Posterior vena cava (tissue), 2 donors: ENCODE measurements at places on chromosomes 7 and 10.

GRCh38 chr7:135731-136645, 56.4 kb upstream of the FAM20C start:
- DNase-seq, result no peak

DNA sequence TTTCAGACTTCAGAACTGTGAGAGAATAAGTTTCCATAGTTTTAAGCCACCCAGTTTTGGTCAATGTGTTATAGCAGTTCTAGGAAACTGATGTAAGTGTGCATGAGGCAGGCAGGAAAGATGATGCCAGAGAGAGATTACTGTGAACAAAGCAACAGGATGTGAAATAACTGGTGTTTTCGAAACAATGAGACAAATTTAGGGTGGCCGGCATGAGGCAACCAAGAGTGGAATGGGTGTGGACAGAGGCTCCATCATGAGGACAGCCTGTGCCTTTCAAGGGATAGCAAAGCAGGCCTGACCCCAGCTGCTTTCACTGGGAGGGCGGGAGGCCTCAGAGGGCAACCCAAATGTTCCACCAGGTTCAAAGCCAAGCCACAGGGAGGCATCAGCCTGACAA, 67.3 kb upstream of the UCN3 start:
- DNase-seq, result peak; percentile 81

DNA sequence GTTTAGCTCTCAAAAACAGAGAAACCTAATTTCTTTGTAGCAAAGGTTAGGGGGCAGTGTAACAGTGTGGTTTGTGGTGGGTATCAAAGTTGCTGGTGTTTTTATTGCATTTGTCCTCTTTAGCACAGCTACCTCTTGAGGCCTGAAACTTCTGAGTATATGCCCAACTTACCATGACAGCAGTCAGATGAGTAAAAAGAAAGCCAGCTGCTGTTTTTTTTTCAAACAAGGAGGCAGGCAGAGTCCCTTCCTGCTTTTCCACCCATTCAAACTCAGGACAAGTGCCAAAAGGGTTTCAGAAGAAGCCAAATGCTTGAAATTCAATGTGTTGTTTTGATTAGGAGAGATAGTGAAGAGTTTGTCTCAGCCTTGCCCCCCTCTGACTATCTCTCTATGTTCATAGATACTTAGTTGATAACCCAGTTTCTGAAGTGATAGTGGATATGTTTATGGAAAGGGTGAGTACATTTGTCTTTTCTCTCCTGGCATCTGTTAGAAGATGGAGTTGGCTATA, 23.1 kb downstream of the GBF1 start:
- no peak for DNase-seq

- DNase-seq, result no peak
Measured at GRCh38 chr10:75403939-75404814, 2.6 kb upstream of the ZNF503 start.
